ENCODE measurements at places on chromosomes 2 and 18.
A peak's percentile ranks its signal among the peaks of the same experiment; 100 is the strongest.

DNA sequence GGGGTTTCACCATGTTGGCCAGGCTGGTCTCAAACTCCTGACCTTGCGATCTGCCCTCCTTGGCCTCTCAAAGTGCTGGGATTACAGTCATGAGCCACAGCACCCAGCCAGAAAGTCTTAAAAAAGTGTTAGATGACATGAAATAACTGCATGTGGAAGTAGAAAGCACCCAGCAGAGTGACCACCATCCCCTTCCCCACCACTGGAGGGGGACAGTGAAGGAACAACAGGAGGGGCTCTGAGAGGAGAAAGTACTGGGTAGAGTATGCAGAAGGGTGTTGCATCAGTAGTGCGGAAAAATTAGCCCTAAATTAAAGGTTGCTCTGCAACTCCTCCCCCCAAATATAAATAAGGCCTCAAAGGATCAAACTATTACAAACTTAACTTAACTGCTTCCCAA is 230.5 kb downstream of the ZNF521 start:
- no peak for DNase-seq

- no peak for DNase-seq
These were observed 144.4 kb upstream of the REV1 start for GRCh38 chr2:99634234-99634633.

DNA sequence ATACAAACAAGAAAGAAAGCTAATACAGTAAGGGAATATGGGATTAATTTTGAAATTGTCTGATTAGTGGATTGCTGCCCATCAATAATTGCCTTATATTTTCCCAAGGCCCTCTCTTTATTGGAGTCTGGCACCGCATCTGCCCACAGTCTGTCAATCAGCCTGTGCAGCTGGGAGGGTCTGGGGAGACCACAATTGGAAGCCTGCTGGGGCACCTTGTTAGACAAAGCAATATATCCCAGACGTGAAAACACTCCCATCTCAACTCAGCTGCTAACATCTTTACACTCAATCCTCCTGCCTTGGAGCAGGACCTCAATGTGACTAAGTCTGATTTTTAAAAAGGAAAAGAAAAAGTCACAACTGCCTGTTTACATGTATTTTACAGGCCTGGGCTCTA is 258.6 kb downstream of the SRBD1 start:
- DNase-seq, result no peak

- no peak for DNase-seq
These were observed 49.9 kb upstream of the CALCRL start for GRCh38 chr2:187497858-187498463.

DNA sequence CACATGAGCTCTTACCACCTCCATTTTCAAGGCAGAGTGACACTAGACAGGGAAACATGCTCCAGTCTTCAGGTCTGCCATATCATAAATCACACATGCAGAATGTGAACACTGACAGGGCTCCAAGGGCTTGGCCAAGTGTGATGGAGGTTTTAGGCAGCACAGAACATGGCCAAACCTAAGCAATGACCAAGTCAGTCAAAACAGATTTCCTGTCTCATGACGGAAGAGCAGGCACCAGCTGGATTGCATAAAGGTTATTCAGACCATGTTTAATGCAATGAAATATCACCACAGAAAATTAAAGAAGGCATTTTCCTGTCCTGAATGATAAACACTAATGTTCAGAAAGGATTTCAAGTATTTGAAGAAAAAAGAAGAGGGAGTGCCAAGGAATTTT is 72.5 kb downstream of the SUMO1 start:
- DNase-seq, result no peak

DNA sequence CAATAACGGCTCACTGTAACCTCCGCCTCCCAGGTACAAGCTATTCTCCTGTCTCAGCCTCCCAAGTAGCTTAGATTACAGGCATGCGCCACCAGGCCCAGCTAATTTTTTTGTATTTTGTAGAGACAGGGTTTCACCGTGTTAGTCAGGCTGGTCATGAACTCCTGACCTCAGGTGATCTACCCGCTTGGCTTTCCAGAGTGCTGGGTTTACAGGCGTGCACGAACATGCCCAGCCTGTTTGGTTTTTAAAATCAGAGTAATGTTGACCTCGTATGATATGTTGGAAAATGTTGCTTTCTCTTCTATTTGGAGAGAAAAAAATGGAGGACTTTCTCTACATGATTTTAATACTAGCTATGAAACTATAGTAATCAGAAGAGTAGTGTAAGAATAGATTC is 386.2 kb downstream of the PTH2R start:
- no peak for DNase-seq

DNA sequence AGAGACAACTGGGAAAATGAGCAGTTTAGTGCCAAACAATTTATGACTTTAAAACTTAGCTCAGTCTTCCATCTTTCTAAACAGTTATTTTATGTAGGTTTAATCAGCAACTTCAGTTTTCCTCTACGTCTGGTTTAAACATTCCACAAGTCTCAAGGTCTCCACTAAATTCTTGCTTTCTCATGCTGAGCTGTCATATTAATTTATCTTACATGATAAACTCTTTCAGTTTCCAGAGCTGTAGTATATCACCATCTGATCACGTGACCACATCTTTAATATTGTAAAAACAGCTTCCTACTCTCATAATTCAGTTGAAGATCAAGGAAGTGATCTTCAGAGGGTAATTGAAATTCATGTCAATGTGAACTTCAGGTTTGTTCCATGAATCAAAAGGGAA is 158.6 kb downstream of the ZNF804A start:
- no peak for DNase-seq

- DNase-seq, result no peak
These were observed 151.7 kb upstream of the ZNF521 start for GRCh38 chr18:25503567-25504081.

DNA sequence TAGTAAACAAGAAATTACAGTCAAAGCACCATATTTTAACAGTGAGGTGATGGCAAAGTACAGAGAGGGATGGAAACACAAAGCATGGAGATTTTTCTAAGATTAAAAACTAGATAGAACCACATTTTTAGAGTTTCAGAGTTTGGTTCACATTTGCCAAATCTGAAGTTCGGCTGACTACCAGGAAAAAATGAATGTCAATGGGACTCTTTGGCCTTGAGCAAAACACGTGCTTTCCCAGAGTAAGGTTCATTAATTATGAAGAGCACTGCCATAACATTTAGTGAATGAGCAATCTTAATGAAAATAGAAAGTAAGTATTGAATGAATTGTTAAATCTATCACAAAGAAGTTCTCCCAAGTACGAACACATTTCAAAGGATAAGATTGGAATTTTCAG is 571.2 kb upstream of the VRK2 start:
- DNase-seq, result no peak

DNA sequence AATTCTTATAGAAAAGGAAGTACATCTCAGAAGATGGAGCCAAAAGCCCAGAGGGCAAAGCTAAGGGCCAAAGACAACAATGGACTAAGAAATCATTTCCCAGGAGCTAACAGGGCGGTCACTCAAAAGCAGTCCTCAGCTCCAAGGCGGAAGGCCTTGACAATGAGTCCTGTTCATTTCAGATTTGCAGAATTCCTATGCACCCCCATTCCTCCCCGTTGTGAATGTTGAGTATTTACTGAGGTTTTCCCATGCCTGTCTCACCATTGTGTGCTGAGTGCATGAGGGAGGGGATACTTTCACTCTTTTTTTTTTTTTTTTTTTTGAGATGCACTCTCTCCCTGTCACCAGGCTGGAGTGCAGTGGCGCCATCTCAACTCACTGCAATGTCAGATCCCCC is 18.8 kb upstream of the DTNB start:
- no peak for DNase-seq

DNA sequence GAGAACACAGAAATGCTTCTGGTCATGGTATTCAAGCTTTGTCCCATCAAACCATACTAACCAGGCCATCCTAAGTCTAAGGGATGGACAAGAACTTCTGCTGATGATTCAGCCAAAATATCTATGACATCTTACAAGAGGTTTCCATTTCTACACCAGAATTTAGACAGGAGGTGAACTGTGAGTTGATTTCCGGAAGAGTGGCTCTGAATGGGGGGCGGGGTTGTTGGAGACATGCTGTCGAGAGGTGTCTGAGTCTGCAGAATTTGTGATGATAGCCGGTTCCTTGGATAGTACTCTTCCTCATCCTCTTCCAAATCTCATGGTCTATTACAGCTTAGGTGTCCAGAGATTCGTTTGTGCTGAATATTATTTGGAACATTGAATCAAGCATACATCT is 408.7 kb upstream of the TCF4 start:
- no peak for DNase-seq

DNA sequence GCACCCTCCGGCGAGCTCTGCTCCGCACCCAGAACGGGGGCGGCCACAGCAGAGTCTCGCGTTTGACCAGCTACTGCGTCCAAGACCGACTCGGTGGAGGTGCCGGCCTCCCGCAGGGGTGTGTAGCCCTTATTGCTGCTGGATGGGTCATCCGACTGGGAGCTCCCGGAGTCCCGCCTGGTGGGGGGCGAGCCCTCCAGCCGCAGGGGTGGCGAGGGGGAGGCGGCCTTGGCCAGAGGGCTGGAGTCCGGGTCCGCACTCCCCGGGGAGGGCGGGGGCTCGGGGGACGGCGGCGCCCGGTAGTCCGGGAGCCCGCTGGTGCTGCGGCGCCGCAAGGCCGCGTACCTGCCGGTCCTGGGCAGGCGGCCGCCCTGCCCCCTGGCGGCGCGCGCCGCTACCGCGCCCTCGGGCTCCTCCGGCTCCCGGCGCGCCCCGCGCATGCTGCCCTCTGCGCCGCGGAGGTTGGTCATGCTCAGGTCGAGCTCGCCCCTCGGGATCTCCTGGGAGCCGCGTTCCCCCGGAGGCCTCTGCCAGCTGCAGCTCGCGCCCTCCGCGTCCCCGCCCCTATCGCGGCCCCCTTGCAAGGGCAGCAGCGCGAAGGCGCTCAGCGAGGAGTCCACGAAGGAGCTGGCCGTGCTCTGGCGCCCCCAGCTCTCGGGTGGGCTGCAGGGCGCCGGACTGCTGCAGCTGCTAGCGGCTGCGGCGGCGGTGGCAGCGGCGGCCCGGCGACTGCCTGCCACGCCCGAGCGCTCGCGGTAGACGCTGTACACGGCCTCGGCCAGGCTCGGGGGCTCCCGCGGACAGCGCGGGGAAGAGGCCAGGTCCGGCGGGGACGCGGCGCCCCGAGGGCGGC is 4.8 kb downstream of the TMEM200C start:
- peak; percentile 10 for DNase-seq

- DNase-seq, result no peak
These were observed 792.8 kb upstream of the LRRTM1 start for GRCh38 chr2:81097361-81097760.

- no peak for DNase-seq
These were observed 295.9 kb downstream of the HRH4 start for GRCh38 chr18:24756385-24756784.

GRCh38 chr2:15307526-15307925 is 253.6 kb downstream of the NBAS start:
- no peak for DNase-seq

DNA sequence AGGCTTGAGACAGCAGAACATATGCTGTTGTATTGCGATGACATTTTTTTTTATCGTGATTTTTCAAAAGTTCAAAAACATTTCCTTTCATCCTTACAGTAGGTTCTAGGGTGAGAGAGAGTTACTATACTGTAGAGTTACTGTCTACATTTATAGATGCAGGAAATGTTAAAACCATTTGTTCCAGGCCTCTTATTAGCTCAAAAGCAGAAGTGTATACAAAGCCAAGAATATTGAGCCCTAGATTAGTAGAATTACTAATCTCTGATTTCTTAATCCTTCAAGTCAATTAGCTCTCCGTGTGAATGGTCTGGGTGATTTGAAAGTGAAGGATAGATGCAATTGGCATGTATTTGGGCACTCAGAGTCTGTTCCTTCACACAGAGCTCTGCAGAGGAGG is 73.1 kb downstream of the MAPRE2 start:
- no peak for DNase-seq

DNA sequence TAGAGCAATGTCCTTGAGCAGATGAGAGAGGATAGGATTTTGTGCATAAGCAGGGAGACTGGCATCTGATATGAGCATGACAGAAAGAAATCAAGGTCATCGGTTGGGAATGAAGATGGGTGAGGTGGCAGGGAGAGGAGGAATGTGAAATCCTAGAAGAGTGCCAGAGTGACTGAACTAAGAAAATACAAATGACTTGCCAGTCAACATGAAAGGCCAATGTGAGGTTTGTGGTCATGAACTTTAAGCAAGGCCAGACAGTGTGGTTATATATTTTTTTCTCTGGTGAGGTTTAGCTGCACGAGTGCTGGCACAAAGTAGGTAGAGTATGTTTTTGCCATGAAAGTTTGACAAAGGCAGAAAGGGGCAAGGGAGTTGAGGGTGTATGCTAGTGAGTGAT is 21.2 kb downstream of the QPCT start:
- no peak for DNase-seq

DNA sequence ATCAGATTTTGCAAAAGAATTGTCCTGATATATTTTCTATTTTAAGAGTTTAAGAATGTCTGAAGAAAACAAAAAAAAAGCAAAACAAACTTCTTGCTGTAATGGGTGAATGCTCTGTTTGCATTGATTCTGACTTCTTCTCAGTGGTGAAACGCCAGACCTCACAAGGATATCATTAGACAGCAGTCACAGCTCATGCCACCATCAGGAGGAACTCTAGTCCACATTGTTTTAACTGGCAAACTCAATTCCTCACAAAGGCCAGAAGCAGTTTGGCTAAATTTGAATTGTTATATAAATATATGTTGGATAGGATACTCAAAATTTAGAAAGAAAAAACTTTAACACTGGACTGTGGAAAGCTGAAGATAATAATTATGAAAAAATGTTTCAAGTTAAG is 89.4 kb downstream of the DOK6 start:
- no peak for DNase-seq

DNA sequence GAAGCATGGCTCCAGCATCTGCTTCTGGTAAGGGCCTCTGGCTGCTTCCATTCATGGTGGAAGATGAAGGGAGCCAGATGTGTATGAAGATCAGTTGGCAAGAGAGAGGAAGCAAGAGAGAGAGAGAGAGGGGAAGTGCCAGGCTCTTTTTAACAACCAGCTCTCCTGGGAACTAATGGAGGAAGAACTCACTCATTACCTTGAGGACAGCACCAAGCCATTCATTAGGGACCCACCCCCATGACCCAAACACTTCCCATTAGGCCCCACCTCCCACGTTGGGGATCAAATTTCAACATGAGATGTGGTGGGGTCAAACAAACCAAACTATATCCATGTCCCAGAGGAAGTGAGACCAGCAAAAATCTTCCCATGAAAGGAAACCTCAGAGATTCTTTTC is 124.8 kb upstream of the SIX2 start:
- no peak for DNase-seq

DNA sequence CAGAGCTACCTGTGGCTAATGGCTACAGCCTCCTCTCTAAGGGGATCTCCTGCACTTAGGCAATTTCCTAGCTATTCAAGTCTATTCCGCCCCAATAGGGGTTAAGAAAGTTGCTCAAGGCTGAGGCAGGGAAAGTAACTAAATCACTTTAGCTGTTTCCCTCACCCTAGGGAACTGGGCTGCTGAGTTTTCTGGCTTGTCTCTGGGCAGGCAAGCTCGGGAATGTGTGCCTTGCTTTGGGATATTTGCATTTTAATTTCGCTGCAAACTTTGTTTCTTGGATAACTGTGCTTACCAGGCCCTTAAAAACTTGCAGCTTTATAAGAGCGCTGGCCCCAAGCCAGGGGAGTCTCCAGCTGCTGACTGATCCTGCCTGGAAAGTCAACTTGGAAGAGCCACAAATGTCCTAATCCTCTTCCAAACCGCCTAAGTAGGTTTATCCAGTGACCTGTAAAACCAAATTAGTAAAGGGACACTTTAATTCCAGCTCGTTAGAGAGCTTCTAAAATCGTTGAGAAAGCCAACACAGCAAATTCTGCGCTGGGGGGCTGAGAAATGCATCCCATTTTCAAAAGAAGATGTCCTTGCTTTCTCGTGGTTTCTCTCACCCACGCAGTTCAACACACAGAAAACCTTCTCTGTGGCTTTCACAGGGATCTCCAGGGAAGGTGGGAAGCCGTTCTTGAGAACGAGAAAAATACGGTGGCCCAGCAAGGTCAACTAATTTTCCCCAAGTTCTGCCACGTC is 59.5 kb upstream of the SP3 start:
- DNase-seq, result no peak

Measured in activated T-helper 1 cell treated with Interleukin-2 at 50 U/mL for 16 hours (primary cell).